ENCODE measurements at places on chromosomes 4 and X.

GRCh38 chrX:32448320-32448719 is 763.0 kb downstream of the DMD start:
- no peak for DNase-seq

- DNase-seq, result no peak
Observed at GRCh38 chr4:1445716-1446445, 39.6 kb upstream of the NKX1-1 start.

- DNase-seq, result no peak
Observed at GRCh38 chr4:125350470-125351135, 35.8 kb downstream of the FAT4 start.

- no peak for DNase-seq
Observed at GRCh38 chr4:137065311-137065710, 467.0 kb downstream of the PCDH18 start.

DNA sequence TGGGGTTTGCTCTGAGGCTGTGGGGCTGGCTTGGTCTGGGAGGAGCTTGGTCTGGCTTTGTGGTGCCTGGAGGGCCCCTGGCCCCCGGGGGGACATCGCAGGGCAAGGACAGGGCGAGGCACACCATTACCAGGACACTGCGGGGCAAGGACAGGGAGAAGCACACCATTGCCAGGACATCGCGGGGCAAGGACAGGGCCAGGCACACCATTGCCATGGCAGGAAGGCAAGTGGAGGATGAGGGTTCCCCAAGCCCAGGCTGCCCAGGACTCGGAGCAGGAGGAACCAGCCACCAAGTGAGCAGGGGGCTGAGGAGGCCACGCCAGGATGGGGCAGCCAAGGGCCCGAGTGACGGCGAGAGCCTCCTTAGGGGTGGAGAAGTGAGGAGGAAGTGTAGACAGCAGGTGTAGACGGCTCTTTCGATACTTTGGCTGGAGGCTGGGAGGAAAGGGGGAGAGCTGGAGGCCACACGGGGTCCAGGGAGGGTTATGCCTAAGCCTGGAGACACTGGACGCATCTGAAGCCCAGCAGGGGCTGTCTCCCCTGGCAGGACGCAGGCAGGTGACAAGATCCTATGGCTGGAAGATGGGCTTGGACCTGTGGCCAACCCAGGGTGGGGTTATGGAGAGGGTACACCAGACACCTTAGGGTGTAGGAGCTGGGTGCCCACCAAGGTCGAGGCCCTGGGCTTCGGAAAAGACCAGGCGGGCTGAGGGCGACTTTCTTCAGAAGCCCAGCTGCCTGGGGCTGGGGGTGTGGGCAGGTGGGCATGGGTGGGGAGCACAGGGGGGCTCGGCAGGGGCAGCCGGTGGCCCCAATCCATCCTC is 7.3 kb downstream of the NKX1-1 start:
- no peak for DNase-seq

DNA sequence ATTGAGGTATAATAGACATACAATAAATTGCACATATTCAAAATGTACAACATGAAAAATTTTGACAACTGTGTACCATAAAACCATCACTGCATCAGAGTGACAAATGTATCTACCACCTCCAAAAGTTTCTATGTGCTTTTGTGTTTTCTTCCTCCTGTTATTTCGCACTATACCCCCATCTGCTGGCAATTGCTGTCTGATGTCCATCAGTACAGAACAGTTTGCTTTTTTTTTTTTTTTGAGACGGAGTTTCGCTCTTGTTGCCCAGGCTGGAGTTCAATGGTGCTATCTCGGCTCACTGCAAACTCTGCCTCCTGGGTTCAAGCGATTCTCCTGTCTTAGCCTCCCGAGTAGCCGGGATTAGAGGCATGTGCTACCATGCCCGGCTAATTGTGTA is 154.3 kb upstream of the GIMD1 start:
- no peak for DNase-seq

DNA sequence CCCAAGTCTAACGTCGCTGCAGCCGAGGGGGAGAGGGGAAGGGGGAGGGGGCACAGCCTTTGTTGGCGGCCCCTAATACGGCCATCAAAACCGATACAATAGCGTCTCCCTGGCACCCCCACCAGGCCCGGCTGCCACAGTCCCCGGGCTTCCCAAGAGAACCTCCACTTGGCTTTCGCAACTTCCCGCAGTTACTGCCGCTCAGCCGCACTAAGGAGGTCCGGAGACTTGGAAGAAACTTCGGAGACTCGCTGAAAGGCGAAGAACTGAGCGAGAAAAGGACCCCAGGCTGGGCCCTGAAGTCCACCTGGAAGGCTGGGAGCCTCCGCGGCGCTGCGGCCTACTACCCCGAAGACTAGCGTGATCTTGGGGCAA is 2.8 kb downstream of the NKX6-1 start:
- DNase-seq, result no peak

DNA sequence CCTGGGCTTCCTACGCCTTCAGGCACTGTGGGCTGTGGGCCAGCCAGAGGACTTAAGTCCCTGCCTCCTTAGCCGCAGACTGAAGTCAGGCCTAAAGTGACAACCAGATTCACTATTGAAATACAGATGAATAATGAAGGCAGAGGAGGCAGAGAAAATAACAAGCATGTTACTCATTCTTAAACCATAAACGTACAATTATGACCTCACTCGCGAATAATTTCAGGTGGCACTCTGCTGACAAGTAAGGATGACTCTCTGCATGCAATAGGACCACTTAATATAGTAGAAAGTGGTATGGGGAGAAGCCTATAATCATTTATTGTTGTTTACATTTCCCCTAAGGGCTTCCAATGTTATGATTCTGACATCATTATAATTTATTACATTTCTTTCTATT is 409.2 kb upstream of the FGF13 start:
- no peak for DNase-seq

- DNase-seq, result no peak
Observed at GRCh38 chr4:73127839-73128453, 58.4 kb upstream of the COX18 start.

DNA sequence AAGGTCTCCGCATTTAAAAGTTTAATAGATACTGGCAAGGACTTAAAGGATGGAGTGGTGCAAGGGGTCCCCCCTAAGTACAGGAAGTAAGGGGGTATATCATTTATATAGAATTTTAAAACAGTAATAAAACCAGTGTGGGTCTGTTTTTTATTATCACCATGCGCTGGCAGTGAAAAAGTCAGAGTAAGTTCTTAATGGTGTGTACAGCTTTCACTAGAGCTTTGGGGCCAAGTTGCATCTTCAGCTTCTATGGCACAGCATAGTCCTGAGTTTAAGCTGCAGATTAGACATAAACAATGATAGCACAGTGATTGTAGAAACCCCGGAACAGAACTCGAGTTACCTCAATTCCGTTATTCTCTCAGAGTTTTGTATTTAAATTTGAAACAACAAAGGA is 27.6 kb downstream of the RHOH start:
- DNase-seq, result no peak

DNA sequence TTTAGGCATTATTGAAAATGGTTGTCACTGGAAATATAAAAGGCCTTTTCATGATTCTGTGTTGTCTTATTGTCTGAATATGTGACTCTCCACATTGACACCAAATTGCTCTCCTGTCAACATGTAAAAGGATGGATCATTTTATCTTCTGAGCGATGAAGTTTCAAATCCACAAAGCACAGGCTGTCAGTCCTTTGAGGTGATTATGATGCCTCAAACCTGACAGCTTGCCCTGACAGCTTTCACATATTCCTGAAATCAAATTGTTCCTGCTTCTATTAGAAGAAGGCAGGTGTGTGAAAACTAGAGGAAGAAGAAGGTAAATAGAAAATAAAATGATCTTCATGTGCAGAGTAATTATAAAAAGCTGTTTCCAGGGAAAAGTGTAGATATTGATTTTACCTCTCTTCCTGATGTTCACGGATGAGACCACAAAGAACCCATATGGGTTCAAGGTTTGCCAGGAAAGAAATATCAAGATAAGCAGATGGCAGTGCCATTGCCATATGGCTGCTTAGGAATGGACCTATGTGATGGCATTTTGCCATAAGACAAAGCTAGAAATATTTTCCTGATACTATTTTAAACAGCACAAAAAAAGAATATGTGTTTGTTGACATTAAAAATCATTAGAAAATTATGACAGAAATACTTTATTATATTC is 1006.3 kb upstream of the AGA start:
- DNase-seq, result no peak

DNA sequence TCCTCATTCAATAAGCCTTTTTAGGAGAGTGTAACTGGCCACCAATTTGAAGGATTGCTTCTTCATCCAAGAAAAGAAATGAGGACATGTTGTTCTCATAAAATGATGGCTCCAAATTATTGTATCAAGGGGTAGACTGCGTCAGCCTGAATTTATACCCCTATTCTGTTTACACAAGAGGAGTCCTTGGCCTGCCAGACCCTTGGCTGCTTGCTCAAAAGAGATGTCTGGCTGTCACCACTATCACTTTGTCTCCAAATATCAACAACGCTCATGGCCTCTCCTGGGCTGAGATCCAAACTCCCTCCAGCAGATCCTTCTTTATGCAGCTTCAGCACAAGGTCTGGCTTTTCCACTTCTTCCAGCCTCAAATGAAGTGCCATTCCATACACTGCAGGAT is 127.9 kb downstream of the OR13H1 start:
- DNase-seq, result no peak

DNA sequence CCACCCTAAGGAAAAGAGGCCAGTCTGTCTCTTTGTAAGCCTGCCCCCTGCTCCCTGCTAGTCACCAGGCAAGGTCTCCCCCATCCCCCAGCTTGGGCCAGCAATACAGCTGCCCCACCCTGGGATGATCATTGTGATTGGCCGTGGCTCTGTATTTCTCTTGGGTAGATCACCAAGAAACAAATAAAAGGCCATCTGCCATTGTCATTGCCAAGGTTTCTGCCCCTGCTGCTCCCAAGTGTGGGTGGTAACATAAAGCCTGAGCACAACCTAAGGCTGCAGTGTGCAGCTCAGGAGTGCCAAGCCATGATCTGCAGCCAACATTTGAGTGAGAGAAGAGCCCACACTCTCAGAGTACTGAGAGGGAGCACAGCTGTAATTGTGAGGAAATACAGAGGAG is 241.0 kb upstream of the POF1B start:
- no peak for DNase-seq

DNA sequence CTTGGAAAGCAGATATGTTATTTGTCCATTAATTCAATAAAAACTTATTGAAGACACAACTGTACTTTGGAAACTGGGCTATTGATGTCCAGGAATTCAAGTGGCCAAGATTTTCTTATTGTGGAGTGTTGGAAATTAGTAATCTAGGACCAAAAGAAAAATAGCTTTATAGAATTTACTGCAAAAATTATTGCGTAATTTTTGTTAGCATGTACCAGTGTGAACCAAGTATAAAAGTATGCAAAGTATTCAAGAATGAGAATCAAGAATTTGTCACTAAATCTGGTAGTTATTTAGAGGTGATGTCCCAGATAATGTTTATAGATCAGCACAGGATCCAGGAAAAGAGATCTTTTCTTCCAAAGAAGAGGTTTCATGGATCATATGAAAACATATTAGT is 468.9 kb upstream of the CTSO start:
- DNase-seq, result no peak

DNA sequence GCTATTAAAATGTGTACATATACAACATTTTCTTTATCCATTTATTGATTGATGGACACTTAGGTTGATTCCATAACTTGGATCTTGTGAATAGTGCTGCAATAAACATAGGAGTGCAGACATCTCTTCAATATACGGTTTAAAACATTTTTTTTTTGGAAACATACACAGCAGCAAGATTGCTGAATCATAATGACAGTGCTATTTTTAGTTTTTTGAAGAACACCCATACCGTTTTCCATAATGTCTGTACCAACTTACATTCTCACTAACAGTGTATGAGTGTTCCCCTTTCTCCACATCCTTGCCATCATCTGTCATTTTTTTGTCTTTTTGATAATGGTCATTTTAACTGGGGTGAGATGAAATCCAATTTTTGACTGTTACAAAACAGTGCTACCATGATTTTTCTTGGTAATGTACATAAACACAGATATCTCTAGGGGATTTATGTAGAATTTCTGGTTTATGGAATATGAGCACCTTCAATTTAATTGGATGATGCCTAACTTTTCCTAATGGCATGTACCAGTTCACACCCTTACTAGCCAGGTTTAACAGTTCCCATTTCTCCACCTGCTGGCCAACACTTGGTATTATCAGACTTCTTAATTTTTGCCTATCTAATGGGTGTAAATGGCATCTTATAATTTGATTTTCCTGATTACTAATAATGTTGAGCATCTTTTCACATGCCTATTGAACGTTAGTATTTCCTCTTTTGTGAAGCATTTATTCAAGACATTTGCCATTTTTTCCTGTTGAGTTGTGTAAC is 21.0 kb upstream of the TMSB15B start:
- DNase-seq, result no peak

GRCh38 chr4:113564493-113564892 is 197.0 kb downstream of the CAMK2D start:
- DNase-seq, result no peak

GRCh38 chr4:54074381-54074780 is 10.0 kb upstream of the CHIC2 start:
- no peak for DNase-seq

GRCh38 chrX:18871970-18872369 is 111.9 kb downstream of the PHKA2 start:
- DNase-seq, result no peak

DNA sequence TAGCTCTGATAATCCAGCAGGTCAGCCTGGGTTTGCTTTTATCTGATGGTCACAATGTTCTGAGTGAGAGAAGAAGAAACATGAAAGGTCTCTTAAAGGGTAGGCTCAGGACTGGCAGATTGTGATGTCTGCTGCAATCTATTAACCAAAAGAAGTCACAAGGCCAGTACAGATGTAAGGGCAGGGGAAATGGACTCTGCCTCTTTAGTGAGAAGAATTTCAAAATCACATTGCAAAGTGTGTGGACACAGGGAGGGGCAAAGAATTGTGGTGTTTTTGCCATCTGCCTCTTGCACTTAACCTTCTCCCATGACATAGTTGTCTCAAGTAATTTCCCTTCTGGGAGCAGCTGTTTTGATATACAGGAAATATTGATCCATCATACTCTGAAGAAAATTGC is 40.9 kb downstream of the IL1RAPL1 start:
- DNase-seq, result no peak

DNA sequence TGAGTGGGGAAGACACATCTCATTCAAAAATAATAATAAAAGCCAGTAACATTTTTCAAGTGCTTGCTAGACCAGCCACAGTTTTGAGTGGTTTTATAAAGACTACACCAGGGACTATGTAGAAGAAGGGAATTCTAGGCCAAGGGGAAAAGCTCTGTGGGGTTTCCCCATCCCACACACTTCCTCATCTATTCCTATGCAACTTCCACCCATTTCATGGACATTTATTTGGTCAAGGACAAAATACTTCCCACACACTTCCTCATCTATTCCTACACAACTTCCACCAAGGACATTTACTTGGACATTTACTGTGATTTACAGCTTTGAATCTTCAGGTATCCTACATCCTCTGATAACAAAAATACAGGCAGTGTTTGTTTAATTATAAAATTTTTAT is 86.5 kb upstream of the KLF3 start:
- no peak for DNase-seq

- no peak for DNase-seq
Observed at GRCh38 chr4:8404791-8405515, 35.6 kb downstream of the ACOX3 start.

All from activated CD8-positive, alpha-beta memory T cell treated with anti-CD3 and anti-CD28 coated beads, Interleukin-2, amount 50 U/mL, for 4 hours (primary cell).